Activated CD4-positive, alpha-beta T cell treated with anti-CD3 and anti-CD28 coated beads, Interleukin-2, amount 50 U/mL, for 24 hours (primary cell): ENCODE measurements at places on chromosomes 5 and 9.

DNA sequence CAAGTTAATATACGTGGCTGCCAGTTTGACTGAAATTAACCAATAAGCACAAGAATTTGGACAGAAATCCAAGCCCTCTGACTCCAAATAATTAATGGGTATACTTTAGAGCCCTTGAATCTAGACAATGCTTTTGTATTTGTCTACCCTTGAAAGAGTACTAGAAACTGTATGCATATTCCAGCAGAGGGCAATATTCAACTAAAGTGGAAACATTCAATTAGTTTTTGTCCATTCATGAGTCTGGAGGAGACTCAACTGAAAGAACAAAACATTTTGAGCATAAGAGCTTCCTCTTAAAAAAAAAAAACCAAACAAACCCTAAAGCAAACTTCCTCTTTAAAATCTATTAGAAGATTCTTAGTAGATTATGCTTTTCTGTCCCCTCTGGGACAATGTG, 157.8 kb downstream of the ARHGEF28 start:
- no peak for DNase-seq

DNA sequence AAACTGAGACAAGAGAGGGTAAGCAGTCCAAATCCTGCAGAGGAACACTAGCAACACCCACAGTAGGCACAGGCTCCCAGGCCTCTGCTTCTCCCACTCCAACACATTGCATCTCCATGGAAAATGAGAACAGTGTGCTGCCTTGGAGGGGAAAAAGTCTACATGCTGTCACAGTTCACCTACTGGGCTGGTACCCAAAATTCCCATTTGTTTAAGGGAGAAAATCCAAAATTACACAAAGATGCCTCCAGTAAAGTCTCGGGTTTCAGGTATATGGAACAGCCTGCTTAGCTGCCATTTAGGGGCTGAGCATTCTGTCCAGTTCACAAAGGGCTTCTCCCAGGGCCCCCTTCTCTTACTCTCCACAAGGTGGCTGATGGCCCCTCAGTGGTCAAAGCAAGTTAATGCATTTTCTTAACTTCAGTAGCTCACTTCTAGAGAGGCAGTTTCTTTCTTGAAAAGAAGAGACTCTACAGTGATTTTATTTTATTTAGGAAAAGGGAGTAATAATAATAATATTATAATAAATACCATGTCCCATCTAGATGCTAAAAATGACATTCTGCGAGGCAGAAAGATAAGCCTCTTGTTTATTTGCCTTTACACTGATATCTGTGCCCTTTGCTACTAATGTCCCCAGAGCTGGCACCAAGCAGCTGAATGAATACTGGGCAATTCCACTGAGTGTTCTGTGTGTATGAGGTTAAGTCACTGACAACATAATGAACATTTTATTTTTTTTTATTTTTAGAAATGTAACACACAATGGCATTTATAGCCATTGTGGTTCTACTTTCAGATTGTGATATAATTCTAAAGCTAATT, 89.4 kb downstream of the RGS7BP start:
- DNase-seq, result no peak

DNA sequence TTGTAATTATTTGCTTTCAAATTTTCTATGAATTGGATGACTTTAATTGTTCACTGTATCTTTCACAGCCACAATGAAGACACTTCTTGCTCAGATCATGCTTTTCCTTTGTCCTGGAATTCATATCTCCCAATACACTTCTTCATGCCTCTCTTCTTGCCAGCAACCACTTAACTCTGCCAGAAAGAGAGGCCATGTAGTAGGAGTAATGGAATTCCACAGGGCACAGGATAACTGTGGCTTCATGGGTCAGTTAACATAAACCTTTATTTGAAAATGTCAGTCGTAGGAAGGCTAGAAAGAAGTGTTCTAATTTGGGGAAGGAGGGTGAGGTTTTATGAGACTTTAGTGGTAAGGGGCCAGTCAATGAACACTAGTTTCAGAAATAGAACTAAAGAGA, 190.3 kb downstream of the TMEM167A start:
- DNase-seq, result no peak

GRCh38 chr9:16358751-16359150, 511.7 kb downstream of the BNC2 start:
- no peak for DNase-seq

- DNase-seq, result no peak
These were observed 45.9 kb downstream of the PSMB7 start for GRCh38 chr9:124369231-124369797.
